Dermis blood vessel endothelial cell (primary cell): ENCODE measurements at places on chromosomes 4 and X. TPM values are rescaled to one million over a fixed set of nuclear protein-coding genes. Genes with fewer than 3 reads are reported as not detected.

IQCM gene
- not detected in 2 replicates for total RNA-seq

HEPH gene
- total RNA-seq = 1.4 and 2.7 TPM in 2 replicates

SSX2 gene
- total RNA-seq = not detected in 2 replicates

STPG2 gene
- 0.17 TPM in 1 of 2 replicates, not detected in the other for total RNA-seq

PDE5A gene
- 1.7 and 1.8 TPM in 2 replicates for total RNA-seq

CLDN34 gene
- total RNA-seq = not detected in 2 replicates

CSAG1 gene
- not detected in 2 replicates for total RNA-seq

- no peak for DNase-seq
Observed at GRCh38 chr4:25060241-25060962, 29.7 kb upstream of the LGI2 start.

GRCh38 chrX:135516376-135516775 is 4.1 kb upstream of the INTS6L start:
- DNase-seq = no peak

GRCh38 chr4:111988514-111988913 is 156.7 kb upstream of the FAM241A start:
- no peak for DNase-seq

- DNase-seq = no peak
Observed at GRCh38 chr4:25838526-25838925, 24.3 kb downstream of the SEL1L3 start.

- DNase-seq = no peak
Observed at GRCh38 chr4:181796502-181796901, 446.7 kb upstream of the TENM3 start.

GRCh38 chrX:103913356-103914020 is 48.9 kb upstream of the TMSB15B start:
- DNase-seq = no peak

- DNase-seq = no peak
Observed at GRCh38 chr4:88792821-88793220, 95.2 kb upstream of the NAP1L5 start.

- no peak for DNase-seq
Observed at GRCh38 chr4:2935762-2936743, 27.2 kb downstream of the NOP14 start.

DNA sequence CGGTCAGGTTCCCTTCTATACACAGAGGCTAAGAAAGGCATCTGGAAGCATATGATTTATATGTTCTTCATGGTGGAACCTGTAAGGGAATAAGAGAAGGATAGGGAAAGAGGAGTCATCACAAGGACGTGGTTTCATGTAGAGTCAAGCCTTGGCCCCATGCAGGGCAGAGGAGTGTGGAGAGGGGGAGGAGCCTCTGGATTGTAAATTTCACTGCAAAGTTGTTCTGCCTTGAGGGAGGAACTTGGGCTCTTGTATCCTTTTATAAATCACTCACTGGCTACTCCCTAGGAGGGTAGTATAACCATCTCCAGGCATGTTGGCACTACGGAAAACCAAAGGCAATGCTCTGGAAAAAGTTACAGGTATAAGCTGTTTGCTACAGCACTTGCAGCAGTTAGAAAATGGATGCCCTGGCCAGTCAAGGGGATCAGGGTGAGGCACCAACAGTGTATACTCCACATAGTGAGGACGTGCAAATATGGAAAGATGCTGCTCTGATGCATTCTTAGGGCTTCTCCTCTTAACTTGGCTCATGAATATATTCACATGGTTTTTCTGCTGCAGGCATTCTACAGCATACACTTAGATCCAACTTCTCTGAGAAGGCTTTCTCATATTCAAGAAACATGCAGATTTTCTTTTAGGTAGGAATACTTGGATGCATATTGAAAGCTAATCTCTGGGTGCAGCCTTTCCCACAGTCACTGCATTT is 60.3 kb upstream of the ZNF81 start:
- no peak for DNase-seq

DNA sequence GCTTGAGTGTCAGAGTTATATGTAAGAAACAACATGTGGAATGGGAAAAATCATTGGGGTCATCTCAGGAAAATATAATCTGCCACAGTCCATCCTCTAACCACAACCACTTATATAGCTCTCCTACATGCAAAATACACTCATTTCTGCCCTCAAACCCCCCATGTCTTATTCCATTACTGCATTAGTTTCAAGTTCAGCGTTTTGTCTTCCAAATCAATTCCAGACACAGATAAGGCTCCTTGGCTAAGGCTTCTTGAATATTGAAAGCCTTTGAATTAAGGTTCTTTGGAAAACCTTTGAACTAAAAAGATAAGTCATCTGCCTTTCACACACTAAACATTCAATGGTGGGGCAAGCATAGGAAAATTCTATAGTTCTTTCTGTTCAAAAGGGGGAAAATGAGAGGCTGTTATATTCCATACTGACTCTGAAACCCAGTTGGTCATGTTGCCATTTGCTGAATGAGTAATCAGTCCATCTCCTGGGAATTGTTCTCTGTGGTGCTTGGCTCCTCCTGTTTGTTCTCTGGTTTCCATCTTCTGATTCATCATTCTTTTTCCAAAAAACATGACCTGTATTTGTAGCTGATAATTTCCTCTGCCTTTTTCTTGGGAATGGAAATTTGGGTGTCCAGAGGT is 218.7 kb downstream of the BMPR1B start:
- DNase-seq = no peak

GRCh38 chr4:139958739-139959098 is 195.3 kb downstream of the MAML3 start:
- peak; percentile 89 for DNase-seq

DNA sequence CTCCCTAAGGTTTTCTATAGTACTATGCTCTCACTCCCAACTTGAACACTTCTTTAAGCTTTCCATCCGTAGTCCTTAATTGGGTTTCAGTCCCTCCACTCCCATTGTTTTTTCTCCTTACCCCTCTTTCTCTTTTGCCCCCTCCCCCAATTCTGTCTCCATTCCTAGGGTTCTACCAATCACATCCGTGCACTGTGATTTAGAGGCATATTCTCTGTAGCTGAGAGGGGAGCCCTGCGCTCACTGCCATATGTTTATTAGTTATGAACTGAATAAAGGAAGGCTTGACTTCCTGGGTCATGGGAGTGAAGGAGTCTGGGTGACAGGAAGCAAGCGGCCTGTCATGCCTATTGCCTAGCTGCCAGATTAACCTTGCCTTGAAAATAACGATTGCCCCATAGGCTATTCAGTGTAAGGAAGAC is 471 bp downstream of the MCTS1 start:
- DNase-seq = peak; percentile 30

DNA sequence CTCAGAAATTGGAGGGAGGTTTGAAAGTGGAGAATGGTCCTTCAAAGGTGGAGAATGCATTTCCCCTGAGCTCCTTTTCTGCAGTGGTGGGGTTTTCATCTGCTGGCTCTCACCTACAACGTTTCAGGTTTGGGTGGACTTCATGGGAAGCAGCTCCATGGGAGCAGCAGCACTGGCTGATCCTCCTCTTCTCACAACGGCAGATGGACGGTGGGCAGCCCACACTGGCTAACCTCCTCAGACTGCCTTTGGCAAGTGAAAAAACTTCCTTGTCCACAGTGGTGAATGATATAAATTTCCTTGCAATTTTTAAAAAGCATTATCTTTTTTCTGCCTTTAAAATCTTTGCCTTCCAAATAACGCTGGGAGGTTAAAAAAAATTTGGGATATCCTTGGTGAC is 93.5 kb downstream of the ZNF827 start:
- no peak for DNase-seq

- DNase-seq = no peak
Observed at GRCh38 chrX:10591363-10592335, 28.7 kb downstream of the MID1 start.

DNA sequence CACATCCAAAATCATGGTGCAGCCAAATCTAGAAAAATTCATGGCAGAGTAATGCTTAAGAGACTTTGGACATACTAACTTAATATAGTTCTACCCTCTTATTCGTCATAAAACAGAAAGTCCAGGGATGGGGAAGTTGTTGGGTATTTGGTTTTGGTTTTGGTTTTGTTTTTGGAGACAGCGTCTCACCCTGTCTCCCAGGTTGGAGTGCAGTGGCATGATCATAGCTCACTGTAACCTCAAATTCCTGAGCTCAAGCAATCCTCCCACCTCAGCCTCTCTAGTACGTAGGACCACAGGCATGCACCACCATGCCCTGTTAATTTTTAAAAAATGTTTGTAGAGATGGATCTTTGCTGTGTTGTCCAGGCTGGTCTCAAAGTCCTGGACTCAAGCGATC is 271.8 kb upstream of the TENM3 start:
- no peak for DNase-seq

GRCh38 chrX:84363051-84363450 is 139.2 kb downstream of the HDX start:
- DNase-seq = no peak

- DNase-seq = peak; percentile 30
Observed at GRCh38 chr4:183636503-183636902, 22.5 kb downstream of the RWDD4 start.

DNA sequence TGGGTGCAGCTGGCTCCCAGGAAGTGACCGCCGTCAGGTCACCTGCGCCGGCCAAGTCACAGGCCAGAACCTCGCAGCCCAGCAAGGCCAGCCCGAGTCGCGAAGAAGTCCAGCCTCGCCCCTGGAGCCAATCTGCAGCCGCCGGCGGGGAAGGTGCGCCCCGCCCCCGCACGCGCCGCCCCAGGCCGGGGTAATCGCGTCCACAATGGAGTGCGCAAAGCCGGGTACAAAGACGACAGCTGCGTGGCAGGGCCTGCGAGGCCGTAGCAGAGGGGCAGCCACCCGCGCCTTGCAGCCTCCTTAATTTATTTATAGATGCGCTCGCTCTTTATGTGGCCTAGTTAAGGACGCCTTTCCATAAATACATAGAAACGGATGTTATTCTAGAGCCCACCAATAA is 139.4 kb upstream of the CPEB2 start:
- DNase-seq = no peak

DNA sequence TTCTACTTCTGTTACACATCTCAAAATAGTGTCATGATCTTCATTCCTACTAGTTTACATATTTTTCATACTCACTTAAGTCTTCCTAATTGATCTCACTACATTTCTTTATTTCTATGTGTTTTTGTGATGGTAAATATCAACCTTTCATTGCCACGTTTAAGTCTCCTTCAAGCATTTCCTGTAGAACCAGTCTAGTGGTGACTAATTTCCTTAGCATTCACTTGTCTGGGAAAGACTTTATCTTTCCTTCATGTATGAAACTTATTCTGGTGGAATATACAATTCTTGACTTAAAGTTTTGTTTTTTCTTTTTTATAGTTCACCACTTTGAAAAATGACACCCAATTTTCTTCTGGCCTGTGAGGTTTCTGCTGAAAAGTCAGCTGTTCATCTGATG is 181.4 kb upstream of the NEIL3 start:
- peak; percentile 60 for DNase-seq

DNA sequence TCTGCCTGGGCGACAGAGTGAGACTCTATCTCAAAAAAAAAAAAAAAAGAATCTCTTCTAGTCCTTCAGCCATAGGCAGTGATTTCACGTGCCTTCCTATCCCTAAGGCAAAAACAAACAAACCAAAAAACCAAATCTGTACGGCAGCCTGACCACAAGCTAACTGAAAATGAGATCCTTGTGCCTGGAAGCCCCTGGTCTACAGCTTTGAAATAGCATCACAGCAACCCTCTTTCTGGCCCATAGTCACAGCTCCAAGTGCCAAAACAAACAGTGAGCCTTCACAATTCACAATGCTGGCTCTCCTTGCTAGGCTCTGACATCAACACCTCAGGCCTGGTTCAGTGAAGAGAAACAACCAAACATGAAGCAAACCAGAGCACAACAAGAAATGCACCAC is 46.1 kb downstream of the TMEM150C start:
- DNase-seq = peak; percentile 91
